Activated T-helper 1 cell treated with Interleukin-2 at 50 U/mL for 16 hours (primary cell): ENCODE measurements at places on chromosomes 11 and 22.

- no peak for DNase-seq
Measured at GRCh38 chr11:86916330-86916729, 38.9 kb downstream of the FZD4 start.

DNA sequence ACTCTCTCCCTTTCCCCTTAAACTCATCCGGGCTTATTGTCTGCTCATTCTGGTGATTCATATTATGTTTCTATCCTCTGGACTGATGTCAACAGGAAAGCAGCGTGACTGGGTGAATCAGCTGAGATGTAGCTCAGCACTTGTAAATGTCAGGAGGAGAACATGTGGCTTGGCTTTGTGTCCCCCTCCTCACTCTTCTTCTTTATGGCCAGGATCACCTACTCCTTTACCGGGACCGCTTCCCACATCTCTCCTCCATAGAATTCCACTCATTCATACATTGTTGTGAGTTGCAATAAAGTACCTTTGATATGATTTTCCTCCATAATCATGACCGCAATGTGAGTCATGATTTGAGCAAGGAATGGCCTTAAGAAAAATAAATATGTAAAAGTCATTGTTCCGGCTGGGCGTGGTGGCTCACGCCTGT, 15.8 kb upstream of the SYN3 start:
- no peak for DNase-seq

DNA sequence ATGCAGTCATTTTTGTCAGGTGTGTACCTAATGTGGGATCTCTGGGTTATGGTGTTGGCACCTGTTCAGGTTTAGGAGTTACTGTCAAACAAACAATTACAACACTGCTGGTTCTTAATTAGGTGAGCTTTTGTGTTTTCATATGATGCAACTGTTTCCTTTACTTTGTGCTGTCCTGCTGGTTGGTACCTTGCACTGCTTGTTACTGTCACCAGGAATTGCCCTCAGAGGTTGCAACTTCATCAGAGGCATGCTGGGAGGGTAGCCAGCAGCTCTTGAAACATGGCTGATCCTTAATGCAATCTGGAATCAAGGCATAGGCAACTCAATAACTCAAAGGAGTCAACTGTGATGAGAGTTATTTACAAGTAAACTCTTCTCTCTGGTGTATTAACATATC, 400.3 kb downstream of the MIAT start:
- no peak for DNase-seq

DNA sequence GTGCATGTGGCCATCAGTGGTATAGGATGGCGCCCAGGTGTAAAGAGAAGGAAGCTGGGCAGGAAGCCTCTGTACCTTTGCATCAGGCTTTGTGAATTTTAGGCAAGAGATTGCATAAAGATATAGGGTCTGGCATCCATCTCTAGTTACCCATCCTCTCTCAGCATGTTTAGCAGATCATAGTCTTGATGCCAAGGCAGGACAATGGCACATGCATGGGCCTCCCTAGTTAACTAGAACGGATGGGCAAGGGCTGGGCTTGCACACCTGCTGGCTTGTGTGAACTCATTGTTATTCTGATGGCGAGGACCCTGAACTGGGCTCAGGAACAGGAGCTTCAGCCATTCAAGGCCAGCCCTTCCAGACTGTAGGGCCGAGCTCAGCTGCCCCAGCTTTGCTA, 229.2 kb upstream of the NCAM1 start:
- no peak for DNase-seq

- peak; percentile 36 for DNase-seq
Measured at GRCh38 chr22:36435516-36436415, 45.7 kb downstream of the TXN2 start.

DNA sequence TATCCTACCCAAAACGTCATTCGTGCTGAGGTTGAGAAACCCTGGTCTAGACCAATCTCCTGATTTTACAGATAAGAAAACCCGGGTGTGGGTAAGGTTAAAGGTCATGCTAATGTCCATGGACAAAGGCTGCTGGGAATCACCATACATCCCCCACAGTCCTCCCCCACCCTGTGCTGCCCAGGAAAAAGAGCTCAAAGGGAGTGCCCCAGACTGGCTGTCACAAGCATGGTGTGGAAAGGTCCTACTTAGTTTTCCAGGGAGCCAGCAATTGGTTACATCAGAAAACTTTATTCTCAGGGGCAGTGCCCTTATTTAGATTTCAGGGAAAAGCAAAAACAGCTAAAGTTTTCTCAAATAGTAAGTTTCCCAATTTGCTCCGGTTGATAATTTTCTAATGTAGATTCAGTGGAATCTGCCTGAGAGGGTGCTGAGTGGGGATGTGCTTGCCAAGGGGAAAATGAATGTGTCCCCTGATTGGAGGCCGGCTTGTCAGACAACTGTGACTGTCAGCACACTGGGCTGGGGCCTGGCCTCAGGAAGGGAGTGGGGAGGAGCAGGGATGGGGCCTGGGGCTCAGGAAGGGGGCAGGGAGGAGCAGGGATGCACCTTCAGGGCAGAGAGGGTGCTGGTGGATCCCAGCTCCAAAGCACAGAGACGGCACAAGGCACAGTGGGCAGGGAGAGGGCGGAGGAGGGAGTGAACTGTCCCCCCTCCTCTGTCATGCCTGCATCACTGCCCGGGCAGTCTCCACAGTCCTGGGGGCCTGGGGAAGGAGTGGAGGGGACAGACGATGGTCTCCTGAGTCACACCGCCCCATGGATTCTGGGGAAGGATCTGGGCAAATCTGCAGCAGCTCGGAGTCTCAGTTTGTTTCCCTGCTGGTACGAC, 263.6 kb downstream of the KIRREL3 start:
- no peak for DNase-seq

GRCh38 chr11:117771197-117771596, 25.8 kb downstream of the DSCAML1 start:
- no peak for DNase-seq

- no peak for DNase-seq
Measured at GRCh38 chr11:99020352-99021225, at the start of gene CNTN5. Gene CNTN5, plus strand, starts transcription at chr11:99020949.

DNA sequence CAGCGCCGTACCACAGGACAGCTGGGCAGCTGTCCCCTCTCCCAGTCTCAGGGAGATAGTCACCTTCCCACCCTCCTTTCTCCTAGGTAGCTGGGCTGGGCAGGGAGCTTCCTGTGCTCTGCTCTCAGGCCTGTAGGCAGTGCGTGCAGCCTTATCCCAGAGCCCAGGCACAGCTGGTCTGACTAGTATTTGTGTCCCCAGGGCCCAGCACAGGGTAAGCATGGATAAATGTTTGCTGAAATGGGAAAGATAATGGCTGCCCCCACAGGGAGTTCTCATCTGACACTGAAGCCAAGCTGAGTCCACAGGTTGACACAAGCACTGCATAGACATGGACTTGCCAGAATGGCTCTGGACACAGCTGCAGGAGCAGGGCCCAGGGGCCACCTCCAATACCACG, 9.8 kb downstream of the SLC15A3 start:
- no peak for DNase-seq

DNA sequence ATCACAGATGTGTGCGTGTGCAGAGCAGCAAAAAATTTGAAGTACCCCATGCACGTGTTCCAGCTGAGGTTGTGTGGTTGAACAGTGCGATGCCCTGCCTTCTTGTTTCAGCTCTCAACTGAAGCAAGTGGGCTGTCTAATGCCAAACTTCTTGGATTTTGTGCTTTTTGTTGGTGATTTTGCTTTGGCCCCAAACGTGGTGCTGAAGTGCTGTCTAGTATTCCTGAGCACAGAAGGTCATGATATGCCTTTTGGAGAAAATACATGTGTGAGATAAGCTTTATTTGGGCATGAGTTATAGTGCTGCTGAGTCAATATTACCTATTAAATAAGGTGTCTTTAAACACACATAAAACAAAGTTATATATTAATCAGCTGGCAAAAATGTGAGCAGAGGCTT, 14.1 kb downstream of the YDJC start:
- no peak for DNase-seq

DNA sequence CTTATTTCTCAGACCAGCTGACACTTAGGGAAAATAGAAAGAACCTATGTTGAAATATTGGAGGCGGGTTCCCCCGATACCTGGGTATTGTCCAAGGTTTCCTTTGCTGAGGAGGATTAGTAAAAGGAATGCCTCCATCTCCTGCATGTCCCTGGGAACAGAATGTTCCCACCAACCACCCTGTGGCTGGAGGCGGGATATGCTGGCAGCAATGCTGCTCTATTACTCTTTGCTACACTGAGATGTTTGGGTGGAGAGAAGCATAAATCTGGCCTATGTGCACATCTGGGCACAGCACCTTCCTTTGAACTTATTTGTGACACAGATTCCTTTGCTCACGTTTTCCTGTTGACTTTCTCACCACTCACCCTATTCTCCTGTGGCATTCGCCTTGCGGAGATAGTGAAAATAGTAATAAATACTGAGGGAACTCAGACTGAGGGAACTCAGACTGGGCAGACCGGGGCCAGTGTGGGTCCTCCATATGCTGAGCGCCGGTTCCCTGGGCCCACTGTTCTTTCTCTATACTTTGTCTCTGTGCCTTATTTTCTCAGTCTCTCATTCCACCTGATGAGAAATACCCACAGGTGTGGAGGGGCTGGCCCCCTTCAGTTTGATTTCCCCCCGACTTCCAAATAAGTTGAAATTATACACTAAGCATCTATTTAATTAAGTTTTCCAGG, 32.1 kb downstream of the IGLL1 start:
- no peak for DNase-seq

DNA sequence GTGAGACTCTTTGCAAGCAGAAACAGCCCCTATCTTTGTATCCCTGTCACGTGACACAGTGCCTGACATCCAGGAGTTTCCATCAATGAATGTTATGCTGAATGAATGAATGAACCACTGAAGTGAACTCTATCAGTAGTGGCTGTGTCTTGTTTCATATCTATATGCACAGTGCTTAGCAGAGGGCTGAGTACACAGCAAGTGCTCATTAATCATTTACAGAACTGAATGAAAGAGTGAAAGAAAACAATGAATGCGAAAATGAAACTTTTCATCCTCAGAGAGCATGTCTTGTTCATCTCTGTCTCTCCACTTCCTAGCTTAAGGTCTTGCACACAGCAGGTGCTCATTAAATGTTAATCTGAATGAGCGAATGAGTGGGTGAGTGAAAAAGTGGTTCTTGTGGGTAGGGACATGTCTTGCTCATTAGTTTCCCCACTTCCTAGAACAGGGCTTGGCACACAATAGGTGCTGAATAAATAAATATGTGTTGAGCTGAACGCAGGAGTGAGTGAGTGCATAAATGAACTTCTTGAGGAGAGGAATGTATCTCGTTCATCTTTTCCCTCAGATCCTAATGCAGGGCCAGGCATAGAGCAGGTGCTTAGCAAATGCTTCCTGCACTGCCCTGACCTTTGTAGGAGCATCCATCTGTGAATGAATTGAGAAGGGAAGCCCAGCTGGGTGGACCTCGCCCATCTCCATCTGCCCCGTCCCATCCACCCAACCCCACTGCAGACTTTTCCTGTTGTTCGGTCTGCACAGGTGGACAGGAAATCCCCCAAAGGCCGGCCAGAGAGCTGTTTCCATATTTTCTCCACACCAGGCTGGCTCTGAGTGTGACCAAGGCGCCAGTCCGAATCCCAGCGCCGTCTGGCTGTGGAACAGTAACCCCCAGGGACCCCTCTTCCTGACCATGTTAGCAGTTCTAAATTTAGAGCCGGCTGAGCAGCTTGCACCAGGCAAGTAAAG, 113.4 kb upstream of the CRYBB3 start:
- DNase-seq, result no peak

DNA sequence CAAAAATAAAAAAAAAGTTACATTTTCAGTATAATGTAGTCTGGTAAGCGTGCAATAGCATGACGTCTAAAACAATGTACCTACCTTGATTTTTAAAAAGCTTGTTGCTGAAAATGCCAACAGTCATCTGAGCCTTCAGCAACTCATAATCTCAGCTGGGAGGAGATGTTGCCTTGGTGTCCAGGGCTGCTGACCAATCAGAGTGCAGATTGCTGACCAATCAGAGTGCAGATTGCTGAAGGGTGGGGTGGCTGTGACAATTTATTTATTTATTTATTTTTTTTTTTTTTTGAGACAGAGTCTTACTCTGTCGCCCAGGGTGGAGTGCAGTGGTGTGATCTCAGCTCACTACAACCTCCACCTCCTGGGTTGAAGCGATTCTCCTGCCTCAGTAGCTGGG, 17.8 kb downstream of the ZBED4 start:
- no peak for DNase-seq

DNA sequence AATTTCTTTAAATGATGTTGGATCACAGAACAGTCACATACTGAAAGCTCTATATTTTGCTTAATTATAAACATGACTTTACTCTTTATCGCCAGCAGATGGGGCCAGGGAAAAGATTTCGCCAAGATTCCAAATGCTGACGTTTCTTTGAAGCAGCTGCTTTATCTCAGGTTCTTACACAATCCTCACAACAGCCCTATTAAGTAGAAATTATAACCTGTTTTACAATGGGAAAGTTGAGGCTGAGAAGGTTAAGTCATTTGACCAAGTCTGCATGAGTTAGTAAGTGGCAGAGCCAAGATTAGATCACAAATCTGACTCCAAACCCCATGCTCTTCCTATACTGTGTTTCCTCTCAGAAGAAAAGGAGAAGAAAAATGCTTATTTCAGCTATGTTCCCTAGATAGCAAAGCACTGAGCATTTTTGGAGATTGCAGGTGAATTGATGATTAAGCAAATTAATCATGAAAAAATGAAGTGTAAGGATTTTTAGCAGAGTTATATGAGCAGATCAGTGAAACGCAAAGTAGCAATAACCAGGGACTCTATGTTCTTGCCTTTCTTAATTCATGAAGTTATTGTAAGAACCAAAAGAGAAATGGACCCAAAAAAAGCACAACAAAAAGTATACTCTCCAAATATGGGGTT, 79.0 kb downstream of the AASDHPPT start:
- no peak for DNase-seq

GRCh38 chr22:17785185-17786184, 11.2 kb upstream of the BID start:
- peak; percentile 44 for DNase-seq

- no peak for DNase-seq
Measured at GRCh38 chr11:69086152-69087132, 37.7 kb downstream of the TPCN2 start.

DNA sequence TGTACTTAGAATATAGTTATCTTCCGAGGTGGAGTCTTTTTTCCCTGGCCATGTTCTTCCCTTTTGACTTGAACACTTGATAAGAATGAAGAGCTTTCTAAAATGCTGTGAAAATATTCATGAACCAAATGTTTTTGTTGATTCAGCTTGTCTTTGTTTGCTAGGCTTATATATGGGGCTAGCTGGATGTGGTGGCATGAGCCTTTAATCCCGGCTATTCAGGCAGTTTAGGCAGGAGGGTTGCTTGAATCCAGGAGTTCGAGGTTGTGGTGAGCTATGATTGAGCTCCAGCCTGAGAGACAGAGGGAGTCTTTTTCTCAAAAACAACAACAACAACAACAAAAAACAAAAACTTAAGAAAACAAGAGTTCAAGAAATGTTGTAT, 23.1 kb downstream of the CBL start:
- no peak for DNase-seq

- no peak for DNase-seq
Measured at GRCh38 chr11:69691463-69691862, 12.4 kb downstream of the FGF19 start.

GRCh38 chr11:71336996-71337754, 84.8 kb upstream of the SHANK2 start:
- no peak for DNase-seq
